ENCODE measurements at places on chromosomes 2 and 18.

DNA sequence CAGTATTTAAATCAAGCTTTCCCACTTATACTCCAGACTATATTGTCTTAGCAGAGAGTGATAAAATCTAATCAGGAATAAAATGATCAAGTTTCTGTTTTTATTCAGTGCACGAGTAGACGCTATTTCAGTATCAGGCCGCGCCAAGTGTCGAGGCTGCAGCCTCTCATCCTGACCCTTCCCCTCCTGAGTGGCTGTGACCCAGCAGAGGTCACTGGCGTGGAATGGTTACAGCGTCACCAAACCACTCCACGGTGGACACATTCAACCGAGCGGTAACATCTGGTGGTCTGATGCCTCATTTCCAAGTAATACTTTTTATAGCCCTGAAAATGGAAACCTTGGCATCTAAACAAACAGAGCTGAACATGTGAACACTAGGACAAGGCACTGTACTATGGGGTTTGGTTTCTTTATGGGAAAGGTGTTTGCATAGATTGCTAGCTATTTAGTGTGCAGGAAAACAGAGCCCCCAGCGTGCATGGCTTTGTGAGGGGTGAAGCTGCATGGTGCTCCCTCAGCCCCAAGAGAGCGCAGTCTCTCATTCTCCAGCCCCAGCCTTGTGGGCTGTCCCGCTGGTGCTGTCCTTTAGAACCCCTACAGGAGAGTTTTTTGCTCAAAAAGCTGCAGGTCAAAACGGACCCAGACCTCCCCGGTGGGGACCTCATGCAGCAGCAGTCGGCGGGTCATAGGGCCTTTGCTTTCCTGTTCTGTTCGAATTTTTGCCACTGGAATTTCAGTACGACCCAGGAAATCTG lies 28.4 kb downstream of the FAM228A start:
- DNase-seq = no peak

GRCh38 chr2:36672199-36672598 lies 24.3 kb upstream of the VIT start:
- peak; percentile 56 for DNase-seq

DNA sequence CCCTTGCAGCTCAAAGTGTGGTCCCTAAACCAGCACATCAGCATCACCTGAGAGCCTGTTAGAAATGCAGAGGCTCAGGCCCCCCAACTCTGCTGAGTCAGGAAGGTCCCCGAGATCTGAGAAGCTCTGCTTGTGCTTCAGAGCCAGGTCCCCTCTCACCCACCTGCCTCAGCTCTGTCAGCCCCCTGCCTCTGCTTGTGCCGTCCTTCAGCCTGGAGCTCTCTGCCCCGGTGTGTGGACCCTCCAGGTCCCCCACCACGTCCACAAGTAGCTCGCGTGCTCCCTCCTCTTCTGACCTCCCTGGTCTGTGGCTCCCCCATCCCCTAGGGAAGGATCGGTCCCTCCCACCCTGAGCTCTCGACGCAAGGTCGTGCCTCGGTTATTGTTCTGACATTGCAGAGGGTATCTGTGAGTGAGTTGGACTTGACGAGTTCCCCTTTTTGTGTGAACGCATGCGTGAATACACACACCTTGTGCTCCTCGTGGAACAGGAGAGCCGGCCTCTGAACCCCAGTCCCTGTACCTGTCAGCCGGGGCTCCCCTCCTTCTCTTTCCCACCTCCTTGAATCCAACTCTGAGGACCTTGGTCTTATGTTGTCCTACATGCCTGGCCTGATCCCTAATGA lies 75.5 kb upstream of the TAF1B start:
- no peak for DNase-seq

DNA sequence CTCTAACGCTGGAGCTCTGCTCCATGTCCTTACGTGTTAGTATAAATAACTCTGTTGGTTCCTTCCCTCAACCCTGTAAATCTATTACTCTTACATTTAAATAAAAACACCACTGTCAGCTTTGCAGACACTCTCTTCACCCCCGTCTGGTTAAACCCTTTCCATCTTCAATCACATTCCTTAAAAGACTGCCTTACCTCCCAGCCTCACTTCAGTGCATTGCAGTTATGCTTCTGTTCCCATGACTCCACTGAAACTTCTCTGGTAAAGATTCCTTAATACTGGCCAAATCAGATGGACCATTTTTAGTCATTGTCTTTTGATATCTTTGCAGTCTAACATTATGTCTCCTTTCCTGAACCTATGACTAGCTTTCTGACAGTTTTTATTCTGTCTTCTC lies 61.7 kb downstream of the EML4 start:
- DNase-seq = no peak

DNA sequence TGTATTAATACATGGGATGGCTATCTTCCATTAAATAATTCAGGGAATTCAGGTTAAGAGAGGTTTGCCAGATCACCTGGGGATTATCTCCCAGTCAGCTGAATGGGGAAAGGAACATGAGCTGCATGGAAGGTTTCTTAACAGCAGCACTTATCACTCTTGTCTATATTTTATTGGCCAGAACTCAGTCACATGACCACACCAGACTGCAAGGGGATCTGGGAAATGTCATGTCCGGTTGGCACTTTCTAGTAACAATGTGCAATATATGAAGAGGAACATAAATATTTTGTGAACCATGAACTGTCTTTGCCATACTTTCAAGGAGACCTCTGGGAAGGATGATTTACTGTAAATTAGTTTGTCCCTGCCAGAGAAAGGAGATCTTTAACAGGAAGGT lies 599.1 kb downstream of the SLC4A3 start:
- DNase-seq = no peak

All from LHCN-M2 (cell line).